ENCODE measurements at places on chromosomes 1 and 21.

GRCh38 chr1:192889082-192889481 is 80.2 kb downstream of the RGS2 start:
- no peak for DNase-seq

DNA sequence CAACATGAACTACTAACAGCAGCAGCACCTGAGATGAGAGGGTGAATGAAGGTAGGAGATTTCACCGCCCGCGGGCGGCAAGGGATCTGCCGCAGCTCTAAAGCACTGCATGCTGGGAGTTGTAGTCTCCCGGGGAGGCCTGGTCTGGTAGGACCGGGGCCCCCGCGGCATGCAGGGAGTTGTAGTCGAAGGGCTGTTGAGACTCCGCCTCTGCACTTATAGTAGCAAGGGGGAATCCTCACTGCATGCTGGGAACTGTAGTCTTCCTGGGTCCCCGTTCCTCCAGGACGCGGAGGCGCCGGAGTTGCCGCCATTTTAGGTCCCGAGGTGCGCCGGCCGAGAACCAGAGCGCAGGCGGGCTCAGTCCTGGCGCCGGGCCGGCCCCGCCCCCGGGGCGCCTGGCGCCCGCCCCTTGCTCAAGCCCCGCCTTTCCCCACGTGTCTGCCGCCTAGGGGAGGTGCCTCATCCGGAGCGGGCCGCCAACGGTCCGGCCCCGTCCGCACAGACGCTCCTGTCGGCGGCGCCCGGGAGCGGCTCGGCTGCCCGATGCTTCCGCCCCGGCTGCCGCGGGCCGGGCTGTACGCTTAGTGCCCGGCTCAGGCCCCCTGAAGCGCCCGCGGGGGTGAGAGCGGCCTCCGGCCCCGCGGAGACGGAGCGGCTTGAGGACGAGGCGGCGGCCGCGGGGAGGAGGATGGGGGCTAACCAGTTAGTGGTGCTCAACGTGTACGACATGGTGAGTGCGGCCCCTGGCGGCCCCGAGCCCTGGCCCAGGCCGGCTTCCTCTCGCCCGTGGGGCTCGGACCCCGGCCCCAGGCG is at the start of gene DESI2:
Gene DESI2, plus strand, starts transcription at position 504 of the 816 bp plus-strand sequence. Its CDS starts 188 bp downstream, at position 692.
- DNase-seq: peak; percentile 100

DNA sequence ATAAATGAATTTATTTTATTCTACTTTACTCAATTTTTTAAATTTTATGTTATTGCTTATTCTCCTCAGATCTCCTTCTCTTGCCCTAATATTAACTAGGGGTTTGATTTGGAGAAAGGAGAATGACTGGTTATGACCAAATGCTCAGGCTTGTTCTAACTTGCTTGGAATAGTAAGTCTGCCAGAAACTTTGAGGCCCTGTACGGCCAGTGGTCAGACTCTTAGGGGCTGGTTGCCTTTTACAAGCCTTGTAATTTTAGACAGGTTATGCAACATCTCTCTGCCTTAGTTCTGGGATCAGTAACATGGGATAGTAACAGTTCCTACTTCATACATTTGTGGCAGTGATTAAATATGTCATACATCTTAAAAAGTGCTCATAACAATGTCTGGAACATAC is 279.5 kb downstream of the DUSP10 start:
- DNase-seq: no peak

GRCh38 chr1:42950116-42950481 is 8.6 kb downstream of the SLC2A1 start:
- peak; percentile 92 for DNase-seq

GRCh38 chr1:31912839-31913239 is 25.3 kb downstream of the PTP4A2 start:
- DNase-seq: no peak

DNA sequence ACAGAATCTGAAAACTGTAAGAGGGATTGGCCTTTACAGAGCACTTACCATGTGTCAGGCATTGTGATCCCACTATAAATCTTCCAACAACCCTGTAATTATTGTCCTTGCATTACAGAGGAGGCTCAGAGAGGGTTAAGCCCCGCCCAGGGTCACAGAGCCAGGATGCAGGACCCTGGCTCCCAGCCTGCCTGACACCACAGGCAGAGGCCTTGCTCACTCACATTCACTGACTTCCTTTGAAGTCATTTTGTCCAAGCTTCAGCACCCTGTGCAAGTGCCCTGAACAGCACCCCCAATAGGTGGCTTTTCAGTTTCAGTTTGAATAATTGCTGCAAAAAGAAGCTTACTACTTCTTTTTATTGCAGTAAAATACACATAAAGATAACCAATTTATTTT is 256.8 kb upstream of the NFIA start:
- DNase-seq: no peak

DNA sequence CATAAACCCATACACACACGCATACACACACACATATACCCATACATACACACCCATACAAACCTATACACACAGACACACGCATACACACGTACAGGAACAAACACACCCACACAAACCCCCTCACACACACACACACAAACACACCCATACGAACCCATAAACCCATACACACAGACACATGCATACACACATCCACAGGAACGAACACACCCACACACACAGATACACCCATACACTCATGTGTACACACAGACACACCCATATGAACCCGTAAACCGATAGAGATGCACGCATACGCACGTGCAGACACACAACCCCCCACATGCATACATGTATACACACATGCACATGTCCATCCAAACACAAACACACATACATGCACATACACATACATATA is 9.5 kb downstream of the WNT9A start:
- DNase-seq: no peak

DNA sequence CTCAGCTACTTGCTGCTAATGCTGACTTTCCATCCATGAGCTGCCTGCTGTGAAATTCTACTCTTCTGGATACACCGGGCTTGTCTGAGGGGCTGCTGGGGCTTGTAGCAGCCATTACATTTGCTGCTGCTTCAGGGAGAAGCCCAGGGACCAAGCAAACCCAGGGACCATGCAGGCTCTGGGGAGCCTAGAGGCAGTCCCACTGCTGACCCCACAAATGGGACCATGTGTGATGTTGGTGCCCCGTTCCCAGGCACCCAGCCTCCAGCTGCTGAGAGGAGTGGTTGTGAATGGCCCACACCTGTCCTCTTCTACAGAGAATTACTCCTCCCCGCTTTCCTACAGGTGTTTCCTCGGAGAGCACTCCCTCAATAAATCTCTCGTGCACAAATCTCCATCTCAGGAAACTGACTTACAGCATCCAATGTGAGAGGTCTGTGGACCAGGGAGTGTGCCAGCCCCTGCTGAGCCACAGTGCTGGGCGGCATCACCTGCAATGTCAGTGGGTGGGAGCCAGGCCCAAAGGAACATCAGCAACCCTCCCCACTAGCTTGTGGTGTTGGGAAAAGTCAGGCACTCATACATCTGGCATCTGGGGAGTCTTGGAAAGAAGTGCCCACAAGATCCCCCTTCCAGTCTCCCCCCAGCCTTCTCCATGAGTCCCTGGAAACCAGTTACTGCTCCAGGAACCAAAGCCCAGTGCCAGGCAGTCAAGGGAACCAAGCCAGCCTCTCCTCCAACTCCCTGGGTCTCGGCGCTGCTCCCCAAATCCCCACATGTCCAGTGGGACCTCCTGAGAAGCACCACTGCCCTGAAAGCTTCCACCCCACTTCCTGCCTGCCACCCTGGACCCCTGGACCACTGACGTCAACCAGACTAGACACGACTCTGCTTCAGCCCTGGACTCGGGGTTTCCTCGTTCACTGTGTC is 65.1 kb downstream of the TCP10L start:
- no peak for DNase-seq

DNA sequence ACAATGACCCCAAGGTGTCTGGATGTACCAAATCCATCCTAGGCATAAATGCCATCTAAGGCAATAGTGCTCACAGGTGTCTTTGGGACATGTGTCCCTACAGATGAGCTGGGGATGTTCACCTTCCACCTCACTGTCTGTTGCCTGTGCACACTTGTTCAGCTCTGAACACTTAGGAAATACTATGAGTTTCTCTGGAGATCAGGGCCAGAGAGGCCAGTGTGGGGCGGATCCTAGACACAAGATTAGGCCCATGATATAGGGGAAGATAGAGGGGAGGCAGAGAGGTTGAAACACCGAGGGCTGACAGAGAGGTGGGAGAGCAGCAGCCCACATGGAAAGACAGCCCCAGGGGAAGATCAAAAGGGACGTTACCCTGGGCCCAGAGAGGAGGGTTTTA is 25.6 kb downstream of the C1orf116 start:
- no peak for DNase-seq

GRCh38 chr1:196660852-196661251 is 9.0 kb downstream of the CFH start:
- peak; percentile 26 for DNase-seq
